ENCODE measurements at places on chromosomes 7 and 10.
A peak's percentile ranks its signal among the peaks of the same experiment; 100 is the strongest.

- H3K4me1 ChIP-seq, result no peaks in the 10 kb centered on the region
- no peak overlapping the region for H3K27ac ChIP-seq
- H3K36me3 ChIP-seq, result no peaks in the 10 kb centered on the region
- no peak overlapping the region for H3K4me3 ChIP-seq
These were observed 105.3 kb downstream of the GPR158 start for GRCh38 chr10:25280076-25280475.

GRCh38 chr10:78339251-78339650, 305.6 kb downstream of the RPS24 start:
- no peaks in the 10 kb centered on the region for H3K4me1 ChIP-seq
- H3K36me3 ChIP-seq, result no peaks in the 10 kb centered on the region
- DNase-seq, result no peak
- H3K4me3 ChIP-seq, result no peak overlapping the region

DNA sequence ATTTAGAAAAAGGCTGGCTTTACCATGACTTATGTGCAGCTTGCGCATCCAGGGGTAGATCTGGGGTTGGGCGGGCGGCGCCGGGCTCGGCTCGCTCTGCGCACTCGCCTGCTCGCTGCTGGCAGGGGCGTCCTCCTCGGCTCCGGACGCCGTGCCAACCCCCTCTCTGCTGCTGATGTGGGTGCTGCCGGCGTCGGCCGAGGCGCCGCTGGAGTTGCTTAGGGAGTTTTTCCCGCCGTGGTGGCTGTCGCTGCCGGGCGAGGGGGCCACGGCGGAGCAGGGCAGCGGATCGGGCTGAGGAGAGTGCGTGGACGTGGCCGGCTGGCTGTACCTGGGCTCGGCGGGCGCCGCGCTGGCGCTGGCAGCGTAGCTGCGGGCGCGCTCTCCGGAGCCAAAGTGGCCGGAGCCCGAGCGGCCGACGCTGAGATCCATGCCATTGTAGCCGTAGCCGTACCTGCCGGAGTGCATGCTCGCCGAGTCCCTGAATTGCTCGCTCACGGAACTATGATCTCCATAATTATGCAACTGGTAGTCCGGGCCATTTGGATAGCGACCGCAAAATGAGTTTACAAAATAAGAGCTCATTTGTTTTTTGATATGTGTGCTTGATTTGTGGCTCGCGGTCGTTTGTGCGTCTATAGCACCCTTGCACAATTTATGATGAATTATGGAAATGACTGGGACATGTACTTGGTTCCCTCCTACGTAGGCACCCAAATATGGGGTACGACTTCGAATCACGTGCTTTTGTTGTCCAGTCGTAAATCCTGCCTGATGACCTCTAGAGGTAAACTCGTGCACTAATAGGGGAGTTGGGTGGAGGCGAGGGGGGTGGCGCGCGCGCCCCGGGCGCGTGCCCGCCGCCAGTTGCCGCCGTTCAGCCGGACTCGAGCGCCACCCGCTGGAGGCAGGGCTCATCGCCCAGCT, at the start of gene HOXA5:
HOXA5 (minus strand) TSS at position 659 of the 927 bp plus-strand sequence; CDS start at position 585, 74 bp downstream.
- no peak within 1 kb of the TSS for H3K27ac ChIP-seq
- H3K36me3 ChIP-seq, result peaks cover 13% of the 10 kb centered on the region
- no peak for DNase-seq

DNA sequence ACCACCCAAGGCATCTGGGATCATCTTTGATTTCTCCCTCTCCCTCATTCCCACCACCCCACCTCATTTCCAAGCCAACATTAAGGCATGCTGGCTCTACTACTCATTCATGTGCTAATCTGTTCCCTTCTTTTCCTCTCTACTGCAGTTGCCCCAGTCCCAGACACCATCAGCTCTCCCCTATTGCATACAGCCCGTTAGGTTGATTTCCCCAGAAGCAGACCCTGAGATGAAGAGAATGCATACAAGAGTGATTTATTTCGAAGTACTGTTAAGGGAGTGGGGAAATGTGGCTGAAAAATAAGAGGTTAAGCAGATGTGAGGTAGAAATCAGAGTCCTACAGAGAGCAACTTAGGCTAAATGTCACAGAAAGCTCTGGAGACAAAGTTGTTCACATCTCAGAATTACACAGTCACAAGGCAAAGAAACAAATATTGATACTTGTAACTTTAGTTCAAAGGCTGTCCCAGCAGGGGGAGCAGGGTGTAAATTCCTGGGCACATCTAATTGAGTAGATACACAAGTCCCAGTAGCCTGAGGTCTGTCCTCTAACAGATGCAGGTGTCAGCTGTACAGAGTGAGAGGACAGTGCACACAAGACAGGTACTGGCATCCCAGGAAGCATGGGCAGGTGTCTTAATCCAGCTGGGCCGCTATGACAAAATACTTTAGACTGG, 20.9 kb downstream of the AKR1D1 start:
- H3K27ac ChIP-seq, result no peak overlapping the region
- no peaks in the 10 kb centered on the region for H3K27me3 ChIP-seq
- no peaks in the 10 kb centered on the region for H3K4me1 ChIP-seq
- H3K36me3 ChIP-seq, result no peaks in the 10 kb centered on the region
- H3K4me3 ChIP-seq, result no peak overlapping the region

- H3K36me3 ChIP-seq, result no peaks in the 10 kb centered on the region
- no peak for DNase-seq
- no peaks in the 10 kb centered on the region for H3K27me3 ChIP-seq
- H3K4me3 ChIP-seq, result no peak overlapping the region
- no peaks in the 10 kb centered on the region for H3K4me1 ChIP-seq
These were observed 21.4 kb upstream of the ASZ1 start for GRCh38 chr7:117448655-117449054.

GRCh38 chr7:28020302-28020940, 160.2 kb downstream of the JAZF1 start:
- no peaks in the 10 kb centered on the region for H3K27me3 ChIP-seq
- no peaks in the 10 kb centered on the region for H3K4me1 ChIP-seq
- peak; percentile 53 for DNase-seq
- H3K4me3 ChIP-seq, result no peak overlapping the region

DNA sequence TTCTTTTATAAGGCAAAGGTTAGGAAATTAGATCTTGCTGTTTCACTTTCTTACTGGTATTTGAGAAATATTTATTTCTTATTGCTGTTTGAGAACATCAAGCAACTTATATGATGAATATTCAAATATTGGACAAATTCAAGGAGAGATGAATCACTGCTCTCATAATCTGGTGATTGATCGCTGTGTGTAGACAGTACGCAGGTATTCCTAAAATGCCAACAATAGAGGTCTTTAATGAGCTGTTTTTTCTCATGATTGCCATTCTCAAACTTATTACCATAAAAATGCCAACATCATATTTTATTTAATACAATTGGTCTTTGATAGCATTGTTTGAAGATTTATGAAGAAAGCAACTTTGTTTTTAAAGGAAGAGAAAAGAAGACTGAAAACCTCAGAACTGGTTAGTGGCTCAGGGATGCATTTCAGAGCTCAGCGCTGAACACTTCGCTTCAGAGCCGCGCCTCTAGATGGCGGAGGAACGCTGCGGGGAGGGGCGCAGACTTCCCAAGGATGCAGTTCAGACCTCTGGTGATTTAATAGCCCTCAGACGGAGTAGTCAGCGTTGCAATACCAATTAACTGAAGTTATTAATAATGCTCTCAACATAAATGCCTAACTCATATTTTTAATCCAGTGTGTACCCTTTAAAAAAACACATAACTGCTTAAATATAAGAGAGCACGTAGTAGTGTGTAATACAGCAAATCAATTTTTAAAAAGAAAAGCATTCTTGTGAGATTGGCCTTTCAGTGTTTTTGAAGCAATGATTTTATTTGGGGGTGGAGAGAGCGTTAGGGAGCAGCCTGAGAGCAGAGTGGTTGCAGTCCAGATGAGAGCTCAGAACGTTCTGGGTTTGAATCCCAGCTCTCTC, 38.5 kb upstream of the STEAP4 start:
- peak; percentile 7 for DNase-seq
- no peak overlapping the region for H3K4me3 ChIP-seq
- no peaks in the 10 kb centered on the region for H3K36me3 ChIP-seq
- H3K27me3 ChIP-seq, result peaks cover 4% of the 10 kb centered on the region

- H3K4me3 ChIP-seq, result no peak overlapping the region
- H3K27ac ChIP-seq, result peak overlapping the region; percentile 58
- H3K36me3 ChIP-seq, result no peaks in the 10 kb centered on the region
These were observed 48.5 kb upstream of the OSBPL3 start for GRCh38 chr7:25028370-25029021.

DNA sequence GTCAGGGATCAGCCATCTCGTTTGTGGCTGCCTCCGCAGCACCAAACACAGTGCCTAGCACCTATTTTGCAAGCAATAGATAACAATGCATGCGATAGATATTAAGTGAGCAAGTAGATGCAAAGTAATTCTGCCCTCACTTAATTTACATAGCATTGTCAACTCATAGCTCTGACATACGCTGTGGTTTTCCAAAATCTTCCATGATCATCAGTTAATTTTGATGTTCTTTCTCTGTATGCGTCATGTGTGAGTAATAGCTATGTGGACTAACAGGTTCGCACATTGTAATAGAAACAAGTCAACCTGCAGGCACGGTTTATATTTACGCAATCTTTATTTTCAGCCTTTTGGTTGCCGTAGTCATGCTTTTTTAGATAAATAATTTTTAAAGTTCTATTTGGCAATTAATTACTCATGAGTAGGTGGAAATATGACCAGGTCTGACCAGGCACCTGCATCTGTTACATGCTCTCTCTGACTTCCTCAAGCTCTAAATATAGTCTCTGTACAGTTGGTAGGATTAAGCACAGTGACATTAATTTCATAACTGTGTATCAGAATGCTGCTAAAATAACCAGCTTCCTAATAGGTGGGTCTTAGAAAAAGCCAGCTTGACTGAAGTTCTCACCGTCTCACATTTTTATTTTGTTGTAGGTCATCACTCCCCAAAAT, 13.3 kb downstream of the MAP3K8 start:
- no peak overlapping the region for H3K27ac ChIP-seq
- H3K27me3 ChIP-seq, result no peaks in the 10 kb centered on the region
- H3K4me3 ChIP-seq, result no peak overlapping the region
- no peaks in the 10 kb centered on the region for H3K36me3 ChIP-seq

DNA sequence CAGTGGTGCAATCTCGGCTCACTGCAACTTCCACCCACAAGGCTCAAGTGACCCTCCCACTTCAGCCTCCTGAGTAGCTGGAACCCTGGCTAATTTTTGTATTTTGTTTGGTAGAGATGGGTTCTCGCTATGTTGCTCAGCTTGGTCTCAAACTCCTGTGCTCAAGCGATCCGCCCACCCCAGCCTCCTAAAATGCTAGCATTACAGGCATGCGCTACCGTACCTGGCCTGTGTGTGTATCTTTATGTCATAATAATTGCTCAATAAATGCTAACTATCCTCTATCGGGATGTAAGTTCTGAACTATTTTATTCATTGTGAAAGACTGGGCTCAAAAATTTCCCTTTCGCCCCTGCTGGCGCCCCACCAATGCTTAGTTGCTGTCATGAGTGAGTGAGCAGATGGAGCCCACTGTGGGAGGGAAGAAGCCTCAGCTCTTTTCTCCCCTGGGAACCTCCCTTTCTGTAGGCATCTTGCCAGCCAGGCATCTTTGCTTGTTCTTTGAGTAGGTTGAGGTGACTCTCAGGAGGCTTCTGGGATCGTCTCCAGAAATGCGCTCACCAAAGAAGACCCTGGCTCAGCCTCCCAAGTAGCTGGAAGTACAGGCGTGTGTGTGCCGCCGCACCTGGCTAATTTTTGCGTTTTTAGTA, 38.3 kb downstream of the CAMK1D start:
- H3K27ac ChIP-seq, result no peak overlapping the region
- H3K36me3 ChIP-seq, result no peaks in the 10 kb centered on the region

- no peaks in the 10 kb centered on the region for H3K27me3 ChIP-seq
- no peak overlapping the region for H3K27ac ChIP-seq
- no peaks in the 10 kb centered on the region for H3K4me1 ChIP-seq
- DNase-seq, result no peak
- H3K36me3 ChIP-seq, result no peaks in the 10 kb centered on the region
- no peak overlapping the region for H3K4me3 ChIP-seq
These were observed 44.9 kb downstream of the PON1 start for GRCh38 chr7:95279417-95279816.

GRCh38 chr10:22429146-22429545, 83.8 kb downstream of the SPAG6 start:
- H3K4me1 ChIP-seq, result no peaks in the 10 kb centered on the region
- H3K4me3 ChIP-seq, result no peak overlapping the region
- peaks cover 14% of the 10 kb centered on the region for H3K27me3 ChIP-seq
- no peaks in the 10 kb centered on the region for H3K36me3 ChIP-seq
- no peak overlapping the region for H3K27ac ChIP-seq
- DNase-seq, result no peak

- H3K27me3 ChIP-seq, result peaks cover 28% of the 10 kb centered on the region
- no peaks in the 10 kb centered on the region for H3K4me1 ChIP-seq
- H3K4me3 ChIP-seq, result no peak overlapping the region
- DNase-seq, result no peak
These were observed 42.6 kb upstream of the ZNRF2 start for GRCh38 chr7:30241767-30242166.

- H3K4me3 ChIP-seq, result no peak overlapping the region
- H3K27ac ChIP-seq, result no peak overlapping the region
- DNase-seq, result no peak
- no peaks in the 10 kb centered on the region for H3K27me3 ChIP-seq
- no peaks in the 10 kb centered on the region for H3K4me1 ChIP-seq
These were observed 75.1 kb downstream of the SEMA3D start for GRCh38 chr7:85111761-85112160.
